ENCODE measurements at places on chromosomes 2 and 18. TPM values are rescaled to one million over a fixed set of nuclear protein-coding genes. Genes with fewer than 3 reads are reported as not detected.

MALL gene
- total RNA-seq, result 2.6 TPM

POTEJ gene
- not detected for total RNA-seq

LIMS4 gene
- 1.1 TPM for total RNA-seq

TPO gene
- total RNA-seq, result not detected

MORN2 gene
- total RNA-seq, result 19.1 TPM

RNF152 gene
- total RNA-seq, result 10.5 TPM

CEBPZOS gene
- total RNA-seq, result 9.1 TPM

PRKAG3 gene
- total RNA-seq, result not detected

CD226 gene
- total RNA-seq, result 0.85 TPM

ERBB4 gene
- not detected for total RNA-seq

ALPP gene
- total RNA-seq, result not detected

GTF2A1L gene
- total RNA-seq, result 0.09 TPM

PLCL1 gene
- 1.1 TPM for total RNA-seq

SDC1 gene
- 16.8 TPM for total RNA-seq

TMEM37 gene
- total RNA-seq, result 0.37 TPM

CCDC74B gene
- 6.5 TPM for total RNA-seq

TUBA3E gene
- not detected for total RNA-seq

SCG2 gene
- 3.3 TPM for total RNA-seq

ADCYAP1 gene
- total RNA-seq, result not detected

NT5C1B gene
- not detected for total RNA-seq

LRATD1 gene
- total RNA-seq, result 0.09 TPM

C2orf78 gene
- not detected for total RNA-seq

GALNT14 gene
- not detected for total RNA-seq

GPBAR1 gene
- total RNA-seq, result 0.37 TPM

NEU4 gene
- not detected for total RNA-seq

UXS1 gene
- 27.4 TPM for total RNA-seq

SLC16A14 gene
- total RNA-seq, result 4.1 TPM

TDRD15 gene
- not detected for total RNA-seq

ALKAL2 gene
- total RNA-seq, result not detected

BBS5 gene
- 6.6 TPM for total RNA-seq

B3GNT7 gene
- under 0.01 TPM for total RNA-seq

C1QL2 gene
- total RNA-seq, result not detected

MAPK4 gene
- total RNA-seq, result not detected

DTNA gene
- total RNA-seq, result 11.7 TPM

CNDP1 gene
- total RNA-seq, result not detected

PPIL3 gene
- 63.9 TPM for total RNA-seq

KHK gene
- total RNA-seq, result 0.55 TPM

LYPD6B gene
- total RNA-seq, result 2.0 TPM

TEKT4 gene
- total RNA-seq, result not detected

GALNT3 gene
- 0.71 TPM for total RNA-seq

SCN9A gene
- total RNA-seq, result 7.8 TPM

LYG1 gene
- total RNA-seq, result 0.43 TPM

MCEE gene
- 23.0 TPM for total RNA-seq

DTYMK gene
- 11.7 TPM for total RNA-seq

KCNG3 gene
- not detected for total RNA-seq

UCN gene
- total RNA-seq, result 0.14 TPM

SLC9A2 gene
- not detected for total RNA-seq

CXCR1 gene
- not detected for total RNA-seq

CCDC85A gene
- 0.09 TPM for total RNA-seq

GPR45 gene
- not detected for total RNA-seq

RGPD3 gene
- total RNA-seq, result 0.09 TPM

SERPINB13 gene
- not detected for total RNA-seq

DYSF gene
- 0.65 TPM for total RNA-seq

HAAO gene
- 0.46 TPM for total RNA-seq

ARHGAP25 gene
- total RNA-seq, result 0.14 TPM

All from smooth muscle cell of bladder (primary cell).